ENCODE measurements at places on chromosomes 5 and 9.

DNA sequence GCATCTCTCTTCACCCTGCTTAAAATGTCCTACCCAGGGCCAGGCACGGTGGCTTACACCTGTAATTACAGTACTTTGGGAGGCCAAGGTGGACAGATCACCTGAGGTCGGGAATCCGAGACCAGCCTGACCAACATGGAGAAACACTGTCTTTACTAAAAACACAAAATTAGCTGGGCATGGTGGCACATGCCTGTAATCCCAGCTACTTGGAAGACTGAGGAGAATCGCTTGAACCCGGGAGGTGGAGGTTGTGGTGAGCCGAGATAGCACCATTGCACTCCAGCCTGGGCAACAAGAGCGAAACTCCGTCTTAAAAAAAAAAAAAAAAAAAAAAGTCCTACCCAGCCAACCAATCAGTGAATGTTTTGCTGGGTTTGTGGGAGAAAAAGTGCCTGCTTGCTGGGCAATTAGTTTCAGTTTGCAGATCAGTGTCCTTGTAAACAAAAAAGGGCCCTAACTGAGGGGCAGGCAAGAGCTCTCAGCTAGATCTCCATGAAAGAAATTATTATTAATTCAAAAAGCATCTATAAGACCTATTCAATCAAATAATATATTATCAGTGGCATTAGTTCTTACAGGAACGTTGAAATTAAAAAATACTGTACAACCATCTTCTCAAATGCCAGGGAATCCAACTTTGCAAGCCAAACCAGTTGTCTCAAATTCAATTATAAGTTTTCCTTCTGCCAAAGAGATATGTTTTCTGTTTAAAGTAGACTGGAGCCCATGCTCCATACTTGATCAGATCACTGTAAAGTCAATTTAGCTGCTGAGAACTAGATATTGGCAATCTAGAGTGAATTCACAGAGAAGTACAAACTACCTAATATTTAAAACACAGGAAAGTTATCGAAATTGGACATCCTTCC is 3.9 kb downstream of the MEGF9 start:
- DNase-seq: no peak

DNA sequence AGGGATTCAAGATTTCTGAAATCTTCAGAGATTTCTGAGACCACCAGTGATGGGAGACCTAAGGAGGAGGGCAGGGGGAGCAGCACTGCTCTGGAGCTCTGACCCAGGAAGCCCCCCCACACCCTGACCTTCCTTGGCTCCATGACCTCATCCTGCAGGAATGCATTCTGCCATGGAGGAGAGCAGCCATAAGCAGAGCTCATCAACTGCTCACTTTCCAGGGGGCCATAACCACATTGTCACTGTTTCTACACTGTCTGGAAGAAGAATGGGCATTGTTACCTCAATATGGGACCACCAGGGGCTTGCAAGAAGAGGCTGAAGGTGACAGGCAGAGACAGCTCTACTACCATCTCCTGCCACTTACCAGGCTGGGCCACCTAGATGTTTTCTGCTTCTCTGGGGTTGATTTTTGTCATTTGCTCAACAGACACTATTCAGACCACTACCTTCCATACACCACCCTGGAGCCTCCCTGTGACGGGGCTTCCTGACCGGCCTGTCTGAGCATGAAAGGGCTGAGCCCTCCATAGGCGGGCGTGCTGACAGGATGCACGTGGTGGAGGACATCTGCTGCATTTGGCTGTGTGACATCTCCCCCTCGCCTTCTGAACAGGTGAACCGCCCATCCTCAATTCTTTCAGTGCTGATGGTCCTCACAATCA is 2.3 kb upstream of the TSC1 start:
- DNase-seq: no peak

- DNase-seq: no peak
Measured at GRCh38 chr9:20189871-20190270, 401.0 kb upstream of the SLC24A2 start.

DNA sequence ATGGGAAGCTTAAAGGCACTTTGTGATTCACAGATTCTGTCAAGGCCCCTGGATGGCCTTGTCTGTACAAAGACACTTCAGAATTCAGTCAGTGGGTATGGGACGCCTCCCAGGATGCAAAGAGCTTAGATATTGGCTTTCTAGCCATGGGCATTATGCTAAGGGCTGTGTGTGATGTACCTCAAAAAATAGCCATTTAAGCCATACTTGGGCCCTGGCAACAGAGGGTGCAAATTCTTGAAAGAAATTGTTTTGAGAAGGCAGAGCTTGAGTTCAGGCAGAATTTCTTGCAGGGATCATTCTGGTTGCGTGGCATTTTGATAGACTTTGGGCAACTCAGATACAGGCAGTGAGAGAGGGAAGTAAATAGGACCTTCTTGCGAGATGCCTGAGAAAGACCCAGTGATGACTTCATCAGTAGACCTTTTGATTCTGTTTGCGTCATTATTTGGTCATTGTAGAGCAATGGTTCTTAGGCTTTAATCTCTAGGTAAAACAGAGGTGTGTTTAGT is 3.9 kb downstream of the CYFIP2 start:
- no peak for DNase-seq

DNA sequence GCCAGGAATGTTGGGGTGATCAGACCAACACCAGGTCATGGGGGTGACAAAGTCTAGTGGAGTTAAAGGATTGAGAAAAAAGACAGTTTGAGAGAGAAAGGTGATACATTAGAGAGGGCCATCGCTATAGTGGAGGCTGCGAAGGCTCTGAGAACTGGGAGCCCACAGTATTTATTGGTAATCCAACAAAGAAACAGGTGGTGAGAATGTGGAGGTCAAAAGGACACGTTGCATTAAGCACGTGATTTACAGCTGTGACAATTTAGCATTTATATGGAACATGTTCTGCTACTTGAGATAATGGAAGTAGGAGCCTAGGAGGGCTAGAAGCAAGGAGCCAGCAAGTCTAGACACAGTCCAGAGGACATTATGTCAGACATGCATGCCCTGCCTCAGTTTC is 2086.5 kb upstream of the C9orf72 start:
- no peak for DNase-seq

DNA sequence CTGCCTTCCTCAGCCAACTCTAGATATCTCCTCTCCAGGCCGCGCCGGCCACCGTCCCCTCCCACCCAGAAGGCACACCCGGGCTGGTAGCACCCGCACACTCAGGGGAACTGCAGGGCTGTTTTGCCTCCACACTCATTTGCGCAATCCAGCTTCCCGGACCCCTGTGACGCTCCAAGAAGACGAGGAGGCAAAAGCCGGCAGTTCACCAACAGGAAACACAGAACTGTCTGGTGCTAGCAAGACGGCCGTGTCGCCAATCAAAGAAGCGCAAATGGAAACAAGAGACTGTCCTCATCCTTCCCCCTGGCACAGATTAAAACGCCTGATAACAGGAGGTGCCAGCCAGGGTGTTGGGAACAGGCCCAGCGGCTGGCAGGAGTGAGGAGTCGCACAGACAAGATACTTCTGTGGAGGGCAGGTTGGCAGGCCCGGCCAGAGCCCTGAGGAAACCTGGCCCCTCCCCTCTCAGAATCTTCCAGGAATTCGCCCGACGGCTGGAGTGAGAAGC is 7.8 kb downstream of the AGPAT2 start:
- DNase-seq: no peak

- DNase-seq: no peak
Measured at GRCh38 chr9:31908158-31908890, 476.1 kb upstream of the ACO1 start.

- no peak for DNase-seq
Measured at GRCh38 chr5:122665051-122665450, 109.8 kb upstream of the SNX2 start.

DNA sequence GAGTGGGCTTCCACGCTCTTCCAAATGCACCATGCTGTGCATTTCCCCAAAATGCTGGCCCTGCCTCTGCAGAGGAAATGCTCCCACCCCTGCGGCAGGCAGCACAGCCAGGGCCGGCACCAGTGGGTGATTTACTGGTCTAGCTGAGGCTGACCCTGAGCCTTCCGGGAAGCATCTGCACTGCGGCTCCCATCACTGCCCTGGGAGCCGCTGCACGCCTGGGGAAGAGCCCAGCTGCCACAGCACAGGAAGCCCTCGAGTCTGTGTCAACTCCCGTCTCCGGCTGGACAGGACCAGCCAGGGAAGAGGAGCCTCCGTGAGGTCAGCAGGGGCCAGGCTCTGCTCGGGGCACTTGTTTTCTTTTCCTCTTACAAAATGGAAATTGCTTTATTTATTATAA is 25.1 kb upstream of the EEIG1 start:
- DNase-seq: no peak

- DNase-seq: no peak
Measured at GRCh38 chr5:351084-351920, 29.8 kb downstream of the AHRR start.

GRCh38 chr5:69075522-69076179 is 18.2 kb upstream of the SLC30A5 start:
- DNase-seq: no peak

GRCh38 chr5:135308245-135308644 is 90.8 kb downstream of the MACROH2A1 start:
- DNase-seq: no peak

DNA sequence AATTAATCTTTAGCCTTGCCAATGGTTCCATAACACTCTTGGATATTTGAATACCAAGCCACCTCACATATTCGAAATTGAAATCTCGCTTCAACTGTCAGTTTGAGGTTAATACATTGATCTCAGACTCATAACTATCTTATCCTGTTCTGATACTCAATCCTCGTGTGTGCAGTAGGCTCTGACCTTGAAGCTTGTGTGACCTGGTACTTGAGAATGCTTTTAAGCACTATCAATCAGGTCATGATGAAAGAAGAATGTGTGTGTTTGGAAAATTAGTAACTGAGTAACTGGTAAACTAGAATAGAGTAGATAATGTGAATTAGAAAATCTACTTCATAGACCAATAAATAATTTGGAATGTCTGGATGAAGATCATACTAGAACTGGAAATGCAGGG is 1266.7 kb downstream of the MAT2B start:
- DNase-seq: no peak

- DNase-seq: no peak
Measured at GRCh38 chr9:84314306-84314705, 26.3 kb downstream of the SLC28A3 start.

DNA sequence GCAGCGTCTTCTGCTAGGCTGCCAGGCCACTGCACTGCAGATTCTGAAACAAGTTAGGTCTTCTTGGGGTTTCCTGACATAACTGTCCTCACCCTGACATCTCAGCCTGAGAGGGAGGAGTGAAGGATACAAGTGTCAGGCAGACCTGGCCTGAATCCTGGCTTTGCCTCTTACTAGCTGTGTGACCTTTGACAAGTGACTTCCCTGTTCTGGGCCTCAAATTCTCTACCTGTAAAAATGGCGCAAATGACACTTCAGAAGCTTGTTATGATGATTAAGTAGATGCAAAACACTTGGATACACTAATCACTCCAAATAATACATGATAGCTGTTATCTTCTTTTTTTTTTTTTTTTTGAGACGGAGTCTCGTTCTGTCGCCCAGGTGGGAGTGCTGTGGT is 119.2 kb upstream of the BOD1 start:
- no peak for DNase-seq

- no peak for DNase-seq
Measured at GRCh38 chr5:68129364-68129763, 86.2 kb upstream of the PIK3R1 start.

Measured in activated CD8-positive, alpha-beta memory T cell treated with anti-CD3 and anti-CD28 coated beads, Interleukin-2, amount 50 U/mL, for 4 hours (primary cell).